Activated CD8-positive, alpha-beta T cell treated with anti-CD3 and anti-CD28 coated beads for 36 hours (primary cell): ENCODE measurements at places on chromosomes 3 and 15.
A peak's percentile ranks its signal among the peaks of the same experiment; 100 is the strongest.

GRCh38 chr15:80844011-80844732 lies 65.0 kb downstream of the CEMIP start:
- H3K4me1 ChIP-seq: no peaks in the 10 kb centered on the region
- H3K27ac ChIP-seq: no peak overlapping the region

GRCh38 chr3:73796382-73796781 lies 171.6 kb upstream of the PDZRN3 start:
- DNase-seq: no peak
- no peak overlapping the region for H3K27ac ChIP-seq
- H3K36me3 ChIP-seq: no peaks in the 10 kb centered on the region
- H3K27me3 ChIP-seq: no peaks in the 10 kb centered on the region

DNA sequence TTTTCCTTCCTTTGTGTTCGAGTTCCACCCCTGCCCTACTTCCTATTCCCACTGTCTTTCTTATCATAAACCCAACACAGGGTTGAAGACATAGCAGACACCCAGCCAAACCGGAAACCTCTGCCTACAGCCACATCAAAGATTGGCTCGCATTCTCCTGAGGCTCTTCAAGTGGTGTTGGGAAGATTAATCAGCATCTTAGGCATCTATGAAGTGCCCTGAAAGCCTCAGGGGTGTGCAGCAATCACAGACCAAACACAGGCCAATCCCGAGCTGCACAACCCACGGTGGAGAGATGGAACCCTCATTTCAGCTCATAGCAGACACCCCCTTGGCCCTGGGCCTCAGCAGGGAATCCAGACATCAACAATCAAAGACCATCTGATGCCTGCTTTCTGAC lies 255.9 kb downstream of the XXYLT1 start:
- no peak overlapping the region for H3K27ac ChIP-seq
- DNase-seq: no peak
- H3K36me3 ChIP-seq: no peaks in the 10 kb centered on the region
- H3K4me3 ChIP-seq: no peak overlapping the region
- H3K4me1 ChIP-seq: peaks cover 3% of the 10 kb centered on the region

DNA sequence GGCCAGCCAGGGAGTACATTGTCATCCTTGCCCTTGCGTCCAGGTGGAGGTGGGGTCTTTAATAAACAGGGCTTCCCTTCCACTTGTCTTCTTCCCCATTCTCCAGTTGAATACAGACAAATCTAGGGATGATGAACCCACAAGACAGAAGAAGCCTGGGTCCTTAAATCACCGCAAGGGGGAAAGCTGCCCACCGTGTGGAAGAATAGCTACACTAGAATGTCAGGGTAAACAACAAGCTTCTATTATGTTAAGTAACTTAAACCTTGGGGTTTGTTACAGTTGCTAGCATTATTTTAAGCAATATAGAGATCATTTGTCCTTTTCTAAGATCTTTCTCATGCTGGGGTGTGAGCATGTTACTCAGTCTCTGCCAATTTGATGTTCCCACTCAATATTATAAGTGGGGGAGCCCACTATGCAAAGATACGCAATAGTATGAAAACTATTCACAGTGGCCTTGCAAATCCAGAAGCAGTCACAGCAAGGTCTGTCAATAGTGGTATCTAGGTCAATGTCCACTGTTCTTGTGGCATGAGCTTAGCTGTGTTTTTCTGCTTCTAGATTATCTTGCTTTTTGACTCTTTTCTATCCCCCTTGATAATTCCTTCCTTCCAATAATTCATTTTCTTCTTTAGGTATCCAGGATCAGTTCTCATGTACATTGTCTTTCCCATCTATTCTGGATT lies 12.0 kb upstream of the PCCB start:
- no peaks in the 10 kb centered on the region for H3K36me3 ChIP-seq
- no peak overlapping the region for H3K27ac ChIP-seq
- no peak overlapping the region for H3K4me3 ChIP-seq
- no peaks in the 10 kb centered on the region for H3K27me3 ChIP-seq
- no peaks in the 10 kb centered on the region for H3K4me1 ChIP-seq
- DNase-seq: no peak

DNA sequence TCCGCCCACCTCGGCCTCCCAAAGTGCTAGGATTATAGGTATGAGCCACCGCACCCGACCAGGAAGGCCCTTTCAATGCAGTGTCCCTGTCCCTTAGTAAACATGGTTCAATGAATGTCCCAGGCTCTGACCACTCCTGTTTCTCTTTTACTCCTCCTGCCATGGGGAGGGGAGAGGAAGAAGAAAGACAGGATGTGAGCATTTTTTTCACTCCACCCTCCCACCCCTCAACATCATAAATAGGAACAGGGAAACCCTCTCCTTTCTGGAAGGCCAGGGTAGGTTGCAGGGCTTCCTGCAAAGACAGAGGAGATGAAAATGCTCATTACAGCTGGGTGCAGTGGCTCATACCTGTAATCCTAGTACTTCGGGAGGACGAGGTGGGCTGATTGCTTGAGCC lies 7.5 kb upstream of the TATDN2 start:
- peaks cover 50% of the 10 kb centered on the region for H3K4me1 ChIP-seq
- DNase-seq: no peak
- peak overlapping the region; percentile 74 for H3K27ac ChIP-seq
- peaks cover 30% of the 10 kb centered on the region for H3K36me3 ChIP-seq
- no peak overlapping the region for H3K4me3 ChIP-seq
- no peaks in the 10 kb centered on the region for H3K27me3 ChIP-seq
